Activated CD4-positive, alpha-beta T cell treated with anti-CD3 and anti-CD28 coated beads, Interleukin-10, Interleukin-2, amounts not matched to agents 100 ng/mL and 50 ng/mL, durations not matched to agents 16 hours and 8 hours (primary cell): ENCODE measurements at places on chromosomes 7 and 10.
A peak's percentile ranks its signal among the peaks of the same experiment; 100 is the strongest.

DNA sequence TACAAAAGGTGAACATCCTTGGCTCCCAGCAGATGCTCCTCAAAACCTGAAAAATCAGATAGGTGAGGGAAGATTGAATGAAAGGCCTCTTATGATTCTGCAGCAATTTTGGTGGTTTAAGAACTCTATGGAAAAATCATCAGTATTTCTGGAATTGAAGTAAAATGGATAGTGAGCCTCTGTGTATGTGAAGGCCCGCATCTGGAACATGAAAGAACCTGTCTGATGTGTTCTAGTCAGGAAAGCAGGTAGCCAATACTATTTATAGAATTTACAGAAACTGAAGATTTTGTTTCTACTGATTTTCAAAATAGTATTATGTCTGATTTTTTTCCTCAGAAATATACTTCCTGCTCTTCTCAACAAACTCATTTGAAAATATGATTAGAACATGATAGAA lies 37.3 kb downstream of the EGFR start:
- no peak for DNase-seq

DNA sequence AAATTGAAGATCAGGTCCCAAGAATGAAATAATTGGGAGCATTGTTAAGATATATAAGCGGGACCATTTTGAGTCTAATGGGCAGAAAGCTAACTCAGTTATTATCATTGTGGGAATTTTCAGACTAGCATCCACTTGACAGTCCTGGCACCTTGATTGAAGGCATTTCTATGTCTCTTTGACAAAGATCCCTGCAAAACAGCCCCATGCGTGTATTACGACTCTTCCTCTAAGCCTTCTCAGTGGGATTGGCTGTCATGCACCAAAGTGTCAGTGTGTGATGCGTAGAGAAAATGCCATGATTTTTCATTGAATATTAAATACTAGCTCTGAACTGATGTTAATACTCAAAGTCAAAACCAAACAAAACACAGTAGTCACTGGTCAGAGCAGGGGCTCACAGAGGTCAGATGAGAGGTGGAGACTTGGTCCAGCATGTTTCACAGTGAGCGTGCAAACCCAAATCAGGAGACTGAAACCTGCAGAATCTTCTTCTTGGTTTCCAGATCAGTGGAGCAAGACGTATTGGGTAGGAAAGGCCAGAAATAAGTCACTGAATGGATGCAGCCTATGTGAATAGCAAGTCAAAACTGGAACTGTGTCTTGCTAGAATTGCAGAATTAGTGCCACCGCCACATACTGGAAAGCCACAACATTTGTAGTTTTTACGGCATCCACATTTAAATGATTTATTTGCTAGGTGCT lies 303.6 kb upstream of the AKR1E2 start:
- DNase-seq: no peak

DNA sequence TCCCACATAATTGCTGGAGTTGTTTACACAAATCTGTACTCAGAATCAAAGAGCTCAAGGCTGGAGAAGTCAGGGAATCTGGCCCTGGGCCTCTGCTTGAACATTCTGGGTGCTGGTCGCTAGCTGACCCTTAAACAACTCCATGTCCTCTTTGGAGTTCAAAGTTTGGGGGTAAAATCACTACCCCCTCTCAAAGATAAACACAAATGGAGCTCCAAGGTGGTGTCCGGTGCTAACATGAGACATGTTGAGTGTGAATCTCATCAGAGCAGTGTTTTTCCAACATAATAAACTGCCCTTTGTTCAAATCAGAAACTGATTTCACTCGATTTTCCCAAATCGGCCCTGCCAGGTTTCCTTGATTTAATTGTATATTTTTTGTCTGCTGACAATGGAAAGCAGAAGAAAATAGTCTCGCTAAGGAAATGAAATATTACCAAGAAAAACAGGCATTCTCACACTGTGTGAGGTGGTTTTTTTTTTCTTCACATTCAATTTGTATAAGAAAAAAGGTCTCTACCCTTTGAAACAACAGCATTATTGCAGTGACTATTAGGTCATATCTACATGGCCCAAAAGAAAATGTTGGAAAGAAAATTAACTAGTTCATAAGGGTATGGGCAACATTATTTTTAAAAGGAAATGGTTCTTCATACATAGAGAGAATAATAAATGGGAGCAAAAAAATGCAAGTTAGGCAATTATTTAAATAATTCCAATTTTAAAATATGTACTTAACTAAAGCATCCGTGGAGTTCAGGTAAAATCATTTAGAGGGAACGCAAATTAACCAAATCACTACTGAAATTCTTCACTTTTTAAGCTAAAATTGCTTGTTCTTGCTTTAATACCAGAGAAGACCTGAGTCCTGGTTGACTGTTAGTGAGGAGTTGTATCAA lies 56.1 kb upstream of the CAPZA2 start:
- no peak for DNase-seq

GRCh38 chr10:123862421-123863182 lies 29.0 kb downstream of the CPXM2 start:
- DNase-seq: no peak

GRCh38 chr7:155935005-155935557 lies 122.8 kb upstream of the SHH start:
- no peak for DNase-seq

- DNase-seq: no peak
Measured at GRCh38 chr7:39507866-39508551, 58.2 kb upstream of the YAE1 start.

DNA sequence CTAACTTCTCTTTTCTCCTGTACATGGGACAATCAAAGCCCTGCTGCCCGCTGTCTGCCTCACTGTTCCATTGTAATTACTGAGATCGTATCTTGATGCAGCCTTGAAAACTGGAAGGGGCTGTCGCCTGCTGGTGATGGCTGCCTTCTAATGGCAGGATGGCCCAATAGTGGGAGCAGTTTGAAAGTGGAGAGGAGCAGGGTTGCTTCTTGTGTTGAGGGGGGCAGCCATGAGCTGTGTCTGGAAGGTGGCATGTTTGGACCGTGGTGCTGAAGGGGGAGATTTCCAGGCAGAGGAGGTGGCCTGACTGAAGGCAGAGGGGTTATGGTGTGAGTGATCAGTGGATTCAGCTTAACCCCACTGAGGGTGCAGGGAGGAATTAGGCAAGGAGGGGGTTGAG lies 8.1 kb downstream of the WDFY4 start:
- no peak for DNase-seq

GRCh38 chr7:5195157-5195556 lies 5.1 kb downstream of the WIPI2 start:
- no peak for DNase-seq

DNA sequence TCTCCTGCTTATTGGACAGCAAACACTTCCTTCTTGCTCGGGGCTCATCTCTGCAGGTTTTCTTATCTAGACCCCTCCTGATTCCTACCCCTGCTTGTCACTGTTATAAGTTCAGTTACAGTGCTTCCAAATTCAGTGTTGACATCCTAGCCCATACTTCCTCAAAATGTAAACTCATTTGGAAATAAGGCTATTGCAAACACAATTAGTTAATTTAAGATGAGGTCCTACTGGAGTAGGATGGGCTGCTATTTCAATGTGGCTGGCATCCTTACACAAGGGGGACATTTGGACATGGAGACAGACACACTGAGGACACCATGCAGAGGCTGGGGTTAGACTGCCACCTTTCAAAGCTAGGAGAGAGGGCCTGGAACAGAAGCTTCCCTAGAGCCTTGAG lies 85.2 kb upstream of the NPVF start:
- no peak for DNase-seq

DNA sequence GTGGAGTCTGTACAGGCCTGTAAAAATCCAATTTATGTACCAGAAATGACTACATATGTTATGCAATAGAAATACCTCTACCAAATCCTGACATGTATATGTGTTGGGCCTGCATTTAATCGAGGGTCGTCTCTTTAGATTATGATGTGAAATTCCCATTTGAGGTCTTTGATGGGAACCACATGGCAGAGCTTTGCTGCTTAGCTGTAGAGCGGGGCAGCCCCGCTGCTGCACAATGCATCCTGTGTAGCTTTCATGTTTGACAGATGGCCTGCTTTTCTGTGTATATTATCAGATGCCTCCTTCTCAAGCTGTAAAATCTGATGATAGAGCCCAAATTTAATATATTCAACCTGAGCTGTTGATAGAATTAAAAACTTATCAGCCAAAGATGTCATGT lies 65.8 kb downstream of the RAB18 start:
- DNase-seq: no peak

GRCh38 chr7:39880556-39880955 lies 69.5 kb upstream of the CDK13 start:
- DNase-seq: no peak

- no peak for DNase-seq
Measured at GRCh38 chr10:127434006-127434405, 115.1 kb upstream of the NPS start.

DNA sequence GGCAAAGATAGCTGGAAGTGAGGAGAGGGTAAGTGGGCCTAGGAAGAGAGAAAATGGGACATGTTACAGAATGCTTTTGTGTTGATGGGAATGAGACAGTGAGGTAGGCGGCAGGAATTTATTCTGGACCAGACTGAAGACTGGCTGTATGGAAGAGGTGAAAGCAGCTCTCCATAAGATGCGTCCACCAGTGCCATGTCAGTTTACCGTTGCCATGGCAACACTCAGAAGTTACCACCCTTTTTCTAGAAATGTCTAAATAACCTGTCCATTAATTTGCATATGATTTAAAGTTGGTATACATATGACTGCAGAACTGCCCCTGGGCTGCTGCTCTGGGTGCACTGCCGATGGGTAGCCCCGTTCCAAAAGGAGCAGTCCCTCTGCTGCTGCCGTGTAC lies 46.7 kb downstream of the RAB18 start:
- DNase-seq: no peak

GRCh38 chr7:36155811-36156361 lies 2.8 kb downstream of the EEPD1 start:
- DNase-seq: no peak

GRCh38 chr7:95373323-95373722 lies 22.9 kb downstream of the PON3 start:
- DNase-seq: no peak

DNA sequence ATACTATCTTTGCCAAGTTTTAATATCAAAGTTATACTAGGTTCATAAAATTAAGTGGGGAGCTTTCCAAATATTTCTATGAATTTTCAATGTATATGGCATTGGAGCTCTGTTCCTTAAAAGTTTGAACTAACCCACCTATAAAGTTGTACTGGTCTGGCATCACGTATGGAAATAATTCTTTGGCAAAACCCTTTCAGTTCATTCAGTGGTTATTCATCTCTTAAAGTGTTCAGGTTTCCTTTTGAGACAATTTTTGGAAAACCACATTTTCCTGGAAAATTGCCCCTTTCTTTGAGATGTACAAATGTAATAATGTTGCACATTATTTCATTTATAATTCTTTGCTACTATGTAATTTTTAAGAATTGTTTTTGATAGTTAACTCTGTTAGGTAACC lies 62.5 kb upstream of the INPP5A start:
- no peak for DNase-seq

DNA sequence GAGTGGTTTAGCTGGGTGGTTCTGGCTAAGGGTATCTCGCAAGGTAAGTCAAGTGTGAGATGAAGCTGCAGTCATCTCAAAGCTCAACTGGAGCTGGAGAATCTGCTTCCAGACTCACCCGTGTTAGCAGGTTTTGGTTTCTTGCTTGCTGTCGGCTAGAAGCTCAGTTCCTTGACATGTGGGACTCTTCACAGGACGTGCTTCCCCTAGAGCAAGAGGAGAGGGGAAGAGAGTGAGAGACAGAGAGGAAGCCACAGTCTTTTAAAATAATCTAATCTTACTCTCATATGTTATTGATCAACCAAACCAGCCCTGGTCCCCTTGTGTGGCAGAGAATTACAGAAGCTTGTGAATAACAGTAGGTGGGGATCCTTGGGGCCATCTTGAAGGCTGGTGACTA lies 199.5 kb downstream of the REEP3 start:
- peak; percentile 17 for DNase-seq

- DNase-seq: peak; percentile 19
Measured at GRCh38 chr10:72694476-72695369, 2.8 kb downstream of the MCU start.

GRCh38 chr10:24804956-24805355 lies 81.3 kb upstream of the ARHGAP21 start:
- no peak for DNase-seq

DNA sequence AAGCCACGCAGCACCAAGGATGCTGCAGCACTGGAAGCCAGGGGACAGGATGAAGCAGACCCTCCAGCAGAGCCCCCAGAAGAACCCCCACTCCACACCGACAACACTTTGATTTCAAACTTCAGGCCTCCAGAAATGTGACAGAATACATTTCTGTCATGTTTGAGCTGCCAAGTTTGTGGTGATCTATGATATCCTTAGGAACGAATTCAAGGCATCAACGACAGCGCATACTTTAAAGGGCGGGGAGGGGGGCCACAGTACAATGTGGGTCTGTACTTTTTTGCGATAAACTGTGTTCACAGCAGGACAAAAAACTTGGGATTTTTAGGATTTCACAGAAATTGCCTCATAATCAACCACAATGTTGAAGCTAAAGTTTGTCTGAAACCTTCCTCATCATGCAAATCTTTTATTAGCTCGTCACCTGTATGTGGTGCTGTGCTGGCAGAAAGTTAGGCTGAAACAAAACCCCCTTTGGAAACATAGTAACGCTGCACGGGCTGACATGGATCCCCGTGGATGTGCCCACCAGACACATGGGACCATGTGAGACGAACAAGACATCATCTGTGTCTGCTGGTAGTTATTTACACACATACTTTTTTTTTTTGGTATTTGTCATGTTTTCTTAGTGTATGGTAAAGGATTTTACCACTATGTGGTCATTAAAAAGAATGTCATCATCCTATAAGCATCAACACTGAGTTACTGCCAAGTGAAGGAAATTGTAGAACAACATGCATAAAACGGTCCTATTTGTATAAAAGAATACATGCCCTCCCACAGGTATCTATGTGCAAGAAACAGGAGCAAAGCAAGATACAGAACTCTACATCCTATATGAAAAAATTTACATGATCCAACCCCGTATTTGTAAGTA lies 113.3 kb upstream of the AFAP1L2 start:
- no peak for DNase-seq

GRCh38 chr10:34408956-34409355 lies 406.1 kb downstream of the PARD3 start:
- DNase-seq: no peak

GRCh38 chr7:137734221-137734620 lies 112.6 kb downstream of the DGKI start:
- no peak for DNase-seq

- DNase-seq: no peak
Measured at GRCh38 chr7:146004805-146005204, 111.8 kb upstream of the CNTNAP2 start.

GRCh38 chr7:134768243-134768642 lies 11.2 kb upstream of the CALD1 start:
- no peak for DNase-seq

GRCh38 chr10:43415544-43415943 lies 6.6 kb upstream of the HNRNPF start:
- no peak for DNase-seq
